PC-3 (cell line): ENCODE measurements at places on chromosomes 12 and 14. TPM values are rescaled to one million over a fixed set of nuclear protein-coding genes. Genes with fewer than 3 reads are reported as not detected.

- no peak for DNase-seq
Measured at GRCh38 chr12:123996581-123996980, 23.6 kb downstream of the ZNF664 start.

DNA sequence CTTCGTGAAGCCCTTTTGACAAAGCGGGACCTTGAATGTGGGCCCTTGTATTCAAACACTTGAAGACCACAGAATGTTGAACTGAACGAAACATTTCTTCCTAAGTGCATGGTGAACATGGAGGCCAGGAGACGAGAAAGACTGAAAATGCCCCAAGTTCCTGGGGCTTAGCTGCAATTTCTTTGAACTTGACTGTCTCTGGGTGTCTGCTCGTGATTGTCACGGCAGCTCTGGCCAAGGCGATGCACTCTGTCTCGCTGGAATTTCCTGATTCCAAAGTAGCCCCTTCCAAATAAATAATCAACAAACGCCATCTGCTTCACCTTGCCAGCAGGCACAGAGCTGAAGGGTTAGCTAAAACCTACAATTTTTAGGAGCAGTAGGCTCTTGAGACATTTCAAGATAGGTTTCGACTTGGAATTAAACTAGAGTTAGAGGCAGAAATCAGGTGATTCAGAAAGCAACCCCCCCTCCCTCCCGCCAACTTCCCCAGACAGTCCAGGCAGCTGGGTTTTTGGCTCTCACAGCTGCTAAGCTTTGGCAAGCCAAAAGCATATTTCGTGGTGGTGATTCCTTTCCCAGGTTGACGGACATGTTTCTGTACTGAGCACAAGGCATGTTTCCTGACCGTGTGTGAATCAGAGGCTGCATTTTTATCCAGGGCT lies 13.5 kb upstream of the IRF2BPL start:
- peak; percentile 94 for DNase-seq

- DNase-seq: peak; percentile 86
Measured at GRCh38 chr12:69900720-69901131, 75.7 kb downstream of the MYRFL start.

GRCh38 chr12:103547376-103547775 lies 39.7 kb upstream of the STAB2 start:
- peak; percentile 30 for DNase-seq

DNA sequence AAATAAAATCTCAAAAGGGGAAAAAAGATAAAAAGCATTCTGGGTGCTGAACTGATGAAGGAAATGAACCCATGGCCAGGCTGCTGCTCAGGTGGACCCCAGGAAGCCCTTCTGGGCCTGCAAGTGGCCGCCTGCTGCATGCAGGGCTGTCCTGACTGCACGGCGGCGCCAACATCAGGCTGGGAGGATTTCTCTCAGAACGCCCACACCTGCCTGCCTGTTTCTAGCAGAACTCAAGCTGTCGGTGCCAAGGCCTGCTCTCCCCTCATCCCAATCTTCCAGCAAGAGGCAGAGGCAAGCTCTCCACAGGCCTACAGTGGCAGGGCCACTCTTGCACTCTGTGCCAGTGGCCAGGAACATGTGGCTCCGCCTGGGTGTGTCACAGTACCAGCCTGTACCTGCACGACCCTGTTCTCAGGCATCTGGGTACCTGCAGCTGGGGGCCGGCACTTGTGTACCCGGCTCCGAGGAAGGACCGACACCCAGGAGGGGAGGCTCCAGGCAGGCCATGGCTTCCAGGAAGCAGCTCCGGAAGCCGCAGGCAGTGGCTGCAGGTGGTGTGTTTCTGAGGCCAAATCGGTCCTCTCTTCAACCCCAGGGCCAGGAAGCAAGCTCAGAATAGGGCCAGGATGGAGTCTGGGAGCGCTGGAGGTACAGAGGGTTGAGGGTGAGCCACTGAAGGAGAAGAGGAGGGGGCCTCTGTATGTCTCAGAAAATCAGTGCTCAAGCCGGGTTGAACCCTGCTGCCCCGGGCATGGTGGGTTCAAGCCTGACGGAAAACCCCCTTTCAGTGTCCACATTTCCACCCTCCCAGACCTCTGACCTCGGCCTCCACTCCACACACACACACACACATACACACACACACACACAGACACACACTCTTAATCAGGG lies 2.5 kb upstream of the INF2 start:
- DNase-seq: no peak

GRCh38 chr14:26993556-26993955 lies 395.7 kb upstream of the NOVA1 start:
- peak; percentile 14 for DNase-seq

OR4E2 gene
- not detected in 2 replicates for total RNA-seq

GRCh38 chr12:99983456-99984258 lies 1.1 kb downstream of the ANKS1B start:
- no peak for DNase-seq

DNA sequence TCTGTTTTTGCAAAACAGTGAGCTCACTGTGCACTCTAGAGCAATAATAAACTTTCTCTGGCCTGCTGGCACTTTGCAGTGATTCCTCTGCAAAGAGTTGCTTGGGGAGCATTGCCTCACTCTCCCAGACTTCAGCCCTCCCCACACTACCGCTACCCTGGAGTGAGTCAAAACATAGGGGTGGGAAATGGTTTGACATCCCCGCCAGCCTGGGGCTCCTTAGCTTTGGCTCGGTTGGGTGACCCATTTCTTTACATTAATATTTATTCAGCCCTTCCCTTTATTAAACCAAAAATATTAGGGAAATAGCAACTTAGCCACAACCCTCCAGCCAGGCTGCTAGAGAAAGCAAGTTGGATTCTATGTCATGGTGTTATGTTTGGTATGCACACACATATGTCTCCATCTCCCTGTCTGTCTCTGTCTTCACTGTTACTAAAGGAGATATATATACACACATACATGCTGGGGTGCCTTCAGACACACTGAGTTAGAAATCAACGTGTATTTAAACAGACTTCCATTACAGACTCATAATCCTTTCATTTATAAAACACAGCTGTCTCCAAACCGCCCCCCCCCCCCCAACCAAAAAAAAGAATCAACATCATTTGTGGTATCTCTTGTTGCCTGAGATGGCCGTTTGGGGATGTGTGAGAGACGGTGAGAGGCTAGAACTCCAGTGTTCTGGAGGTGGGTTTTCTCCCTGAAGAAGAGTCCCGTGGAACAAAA lies 3.4 kb upstream of the IRF2BPL start:
- DNase-seq: peak; percentile 67

GRCh38 chr12:69471667-69472385 lies 1.6 kb downstream of the FRS2 start:
- DNase-seq: no peak

- DNase-seq: peak; percentile 52
Measured at GRCh38 chr12:43835656-43836474, at the start of gene TMEM117. TSS of gene TMEM117 (plus strand) at chr12:43836081.

PDE6H gene
- not detected in 2 replicates for total RNA-seq

- peak; percentile 74 for DNase-seq
Measured at GRCh38 chr14:35814371-35815005, 5.4 kb upstream of the RALGAPA1 start.

GRCh38 chr14:24434676-24435075 lies 4.9 kb downstream of the KHNYN start:
- no peak for DNase-seq

DNA sequence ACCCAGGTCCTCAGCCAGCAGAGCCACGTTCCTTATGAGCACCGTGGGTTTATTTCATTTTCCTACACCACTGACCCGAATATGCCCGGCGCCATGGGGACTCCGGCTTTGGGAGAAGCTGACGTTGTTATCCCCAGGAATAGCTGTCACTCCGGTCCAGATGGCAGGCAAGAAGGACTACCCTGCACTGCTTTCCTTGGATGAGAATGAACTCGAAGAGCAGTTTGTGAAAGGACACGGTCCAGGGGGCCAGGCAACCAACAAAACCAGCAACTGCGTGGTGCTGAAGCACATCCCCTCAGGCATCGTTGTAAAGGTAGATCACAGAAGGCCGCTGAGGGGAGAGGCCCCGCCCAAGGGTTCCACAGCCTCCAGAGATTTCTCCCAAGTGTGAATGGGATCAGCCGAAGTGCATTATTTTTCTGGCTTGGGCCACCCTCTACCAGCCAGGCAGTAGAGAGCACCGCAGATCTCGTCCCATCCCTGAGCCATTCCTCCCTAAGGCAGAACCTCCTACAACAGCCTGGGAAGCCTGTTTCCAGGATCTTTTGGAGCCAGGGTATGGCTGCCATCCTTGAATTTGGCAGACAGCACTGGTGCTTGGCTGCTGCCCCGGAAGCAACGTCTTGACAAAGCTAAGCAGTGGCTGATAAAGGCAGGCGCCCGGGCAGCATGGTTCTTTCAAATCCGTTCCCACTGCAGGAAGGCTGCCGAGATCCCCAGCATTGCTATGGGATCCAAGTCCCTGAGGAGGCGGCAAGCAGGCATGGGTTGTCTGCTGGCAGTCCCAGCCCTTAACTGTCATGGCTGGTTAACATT lies 17.8 kb downstream of the CDK2AP1 start:
- no peak for DNase-seq

DNA sequence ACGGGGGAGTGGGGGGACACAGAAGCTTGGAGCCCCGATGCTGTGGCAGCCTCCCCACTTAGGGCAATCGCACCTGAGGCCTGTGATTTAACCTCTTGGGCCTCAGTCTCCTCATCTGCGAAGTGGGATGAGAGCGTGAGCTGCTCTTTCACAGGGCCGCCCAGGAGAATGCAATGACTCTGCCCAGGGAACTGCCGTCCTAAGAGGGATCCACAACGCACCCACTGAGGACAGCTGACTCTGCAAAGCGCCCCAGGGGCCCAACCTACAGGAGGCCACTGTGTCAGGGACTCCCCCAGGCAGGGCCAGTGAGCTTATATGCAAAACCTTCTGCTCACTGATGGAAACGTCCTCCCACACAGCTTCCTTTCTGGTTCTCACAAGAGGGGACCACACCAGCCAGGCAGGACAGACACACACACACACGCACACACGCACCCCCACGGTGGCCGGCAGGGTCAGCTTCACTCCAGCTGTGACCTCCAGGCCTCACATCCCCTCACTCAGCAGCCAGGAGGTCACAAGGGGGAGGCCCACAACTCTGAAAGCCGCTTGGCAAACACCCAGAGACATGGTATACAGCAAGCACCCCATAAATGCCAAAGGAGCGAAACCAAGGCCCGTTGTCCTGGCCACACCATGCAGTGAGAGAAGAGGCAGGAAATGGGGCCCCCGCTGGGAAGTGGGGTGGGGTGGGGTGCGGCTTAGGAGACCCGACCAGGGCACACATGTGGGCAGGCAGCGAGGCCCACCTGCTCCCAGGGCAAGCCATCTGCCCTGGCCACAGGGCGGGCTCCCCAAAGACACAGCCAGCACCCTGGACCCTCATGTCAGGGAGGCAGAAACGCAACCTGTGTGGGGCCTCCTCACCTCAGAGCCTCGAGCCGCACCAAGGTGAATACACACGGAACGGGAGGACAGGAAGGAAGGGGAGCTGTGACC lies 73.3 kb downstream of the NCOR2 start:
- DNase-seq: no peak

- no peak for DNase-seq
Measured at GRCh38 chr12:77382096-77382742, 316.9 kb upstream of the E2F7 start.

GRCh38 chr12:57539-57938 lies 9.0 kb upstream of the IQSEC3 start:
- DNase-seq: no peak

- DNase-seq: no peak
Measured at GRCh38 chr12:82438356-82438755, 80.0 kb downstream of the METTL25 start.

GRCh38 chr12:93612776-93613175 lies 40.3 kb downstream of the SOCS2 start:
- DNase-seq: no peak

BDKRB1 gene
- total RNA-seq: 0.69 TPM in 1 of 2 replicates, not detected in the other

GRCh38 chr12:29053567-29053966 lies 95.5 kb upstream of the FAR2 start:
- DNase-seq: peak; percentile 74

FAIM2 gene
- total RNA-seq: 0.18 TPM in 1 of 2 replicates, not detected in the other

DNA sequence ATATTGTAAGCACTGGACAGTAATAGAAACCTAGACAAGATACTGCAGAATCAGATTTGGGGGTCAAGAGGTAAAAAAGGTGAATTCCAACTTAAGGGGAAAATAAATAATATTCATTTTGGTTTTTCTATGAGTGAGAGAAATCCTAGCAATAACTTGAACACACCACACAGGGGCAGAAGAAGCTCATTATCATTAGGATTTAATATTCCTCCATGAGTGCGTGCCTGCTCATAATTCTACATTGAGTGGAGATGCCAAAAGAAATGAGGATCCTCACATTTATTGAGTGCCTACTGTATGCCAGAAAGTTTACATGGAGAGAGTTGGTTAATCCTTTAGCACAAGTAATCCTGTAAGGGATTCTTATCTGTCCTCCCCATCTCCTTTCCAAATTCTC lies 40.5 kb upstream of the C14orf132 start:
- peak; percentile 33 for DNase-seq

DNA sequence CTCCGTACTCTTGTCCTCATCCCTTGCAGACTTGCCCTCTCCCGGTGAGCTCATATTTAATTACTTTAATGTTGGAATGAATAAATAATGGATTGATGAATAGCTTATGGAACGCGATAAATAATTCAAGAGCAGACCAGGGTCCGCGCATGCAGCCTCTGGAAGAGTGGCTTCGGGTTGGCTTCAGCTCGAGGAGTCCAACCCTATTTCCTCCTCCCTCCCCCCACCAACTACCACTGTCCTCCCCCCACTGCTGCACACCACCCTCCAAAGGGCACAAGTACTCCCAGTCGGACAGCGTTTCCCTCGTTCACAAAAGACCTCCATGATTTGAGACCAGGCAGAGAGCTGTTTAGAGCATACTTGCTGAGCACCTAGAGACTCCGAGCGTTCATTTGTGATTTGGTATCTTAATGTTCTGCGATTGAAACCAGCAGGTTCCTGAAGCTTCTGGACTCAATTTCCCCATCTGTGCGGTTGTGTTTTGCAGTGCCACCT lies 647 bp upstream of the SIX1 start:
- DNase-seq: peak; percentile 62

- DNase-seq: peak; percentile 69
Measured at GRCh38 chr14:103103461-103104388, 9.2 kb downstream of the EXOC3L4 start.

DNA sequence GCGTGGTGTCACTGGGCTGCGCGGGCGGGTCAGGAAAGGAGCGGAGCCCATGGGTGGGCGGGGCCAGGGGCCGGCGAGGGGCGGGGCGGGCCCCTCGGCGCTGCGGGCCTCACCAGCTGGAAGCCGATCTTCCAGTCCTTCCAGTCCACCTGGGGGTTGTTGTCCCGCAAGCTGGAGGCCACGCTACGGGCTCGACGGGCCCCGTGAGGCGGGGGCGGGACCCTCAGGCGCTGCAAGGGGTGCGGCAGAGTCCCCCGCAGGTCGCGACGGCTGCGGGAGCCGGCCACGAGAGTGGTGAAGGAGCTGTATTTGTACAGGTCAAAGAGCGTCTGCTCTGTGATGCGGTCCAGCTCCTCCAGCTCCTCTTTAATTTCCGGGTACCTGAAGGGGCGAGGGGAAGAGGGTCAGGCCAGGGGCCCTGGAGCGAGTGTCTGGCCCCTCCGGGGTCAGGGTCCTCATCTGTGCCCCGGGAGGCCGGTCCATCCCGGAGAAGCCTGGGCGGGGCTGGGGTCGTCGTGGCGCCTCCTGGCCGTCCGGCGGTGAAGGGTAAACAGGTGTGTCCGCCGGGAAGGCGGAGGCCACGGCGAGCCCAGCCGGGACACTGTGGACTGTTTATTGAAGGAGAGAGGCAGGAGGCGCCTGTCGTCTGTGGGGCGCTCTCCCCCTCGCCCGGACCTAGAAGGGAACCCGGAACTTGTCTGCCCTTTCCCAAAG lies 11.9 kb downstream of the SCNN1A start:
- DNase-seq: peak; percentile 84
